ENCODE measurements at places on chromosomes 16 and 17.

DNA sequence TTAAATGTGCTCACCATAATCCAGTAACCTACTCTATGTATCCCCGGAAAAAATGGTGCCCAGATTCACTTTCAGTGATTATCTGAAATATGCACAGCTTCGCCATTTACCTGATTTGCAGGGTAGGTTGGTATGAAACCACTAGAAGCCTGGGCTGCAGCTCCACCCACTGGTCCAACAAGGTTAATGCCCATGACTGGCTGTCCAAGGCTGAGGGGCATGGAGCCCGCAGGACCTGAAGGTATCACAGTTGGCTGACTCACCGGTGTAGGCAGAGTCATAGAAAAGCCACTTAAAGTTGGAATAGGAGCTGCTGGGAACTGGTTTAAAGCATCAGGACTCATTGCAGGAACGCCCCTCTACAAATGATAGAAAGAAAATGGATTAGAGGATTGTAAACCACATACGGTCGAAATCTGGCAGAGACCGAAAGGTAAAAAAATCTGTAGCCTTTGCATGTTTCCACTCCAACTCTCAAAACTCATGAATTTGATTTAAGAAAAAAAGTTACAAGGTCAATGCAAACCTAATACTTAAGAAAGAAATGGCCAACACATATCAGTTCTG lies 38.6 kb downstream of the SYNRG start:
- peak; percentile 80 for DNase-seq

- DNase-seq: no peak
Observed at GRCh38 chr16:2827831-2828520, 2.1 kb upstream of the ZG16B start.

- DNase-seq: no peak
Observed at GRCh38 chr17:14058051-14058450, 11.3 kb upstream of the COX10 start.

DNA sequence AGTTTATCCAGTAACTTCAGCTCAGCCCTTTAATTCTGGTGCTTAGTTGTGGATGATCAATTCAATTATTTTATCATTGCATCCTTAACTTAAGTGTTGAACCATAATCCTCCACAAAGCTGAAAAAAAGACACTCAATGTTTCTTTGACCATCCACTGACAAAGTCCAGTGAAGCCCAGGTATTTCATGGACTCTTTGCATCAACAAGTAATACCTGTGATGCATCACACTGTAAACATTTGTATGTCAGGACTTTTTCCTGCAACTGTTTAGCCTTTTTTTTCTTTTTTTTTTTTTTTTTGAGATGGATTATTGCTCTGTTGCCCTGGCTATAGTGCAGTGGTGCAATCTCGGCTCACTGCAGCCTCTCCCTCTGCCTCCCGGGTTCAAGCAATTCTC lies 6.6 kb upstream of the NFAT5 start:
- DNase-seq: peak; percentile 12

DNA sequence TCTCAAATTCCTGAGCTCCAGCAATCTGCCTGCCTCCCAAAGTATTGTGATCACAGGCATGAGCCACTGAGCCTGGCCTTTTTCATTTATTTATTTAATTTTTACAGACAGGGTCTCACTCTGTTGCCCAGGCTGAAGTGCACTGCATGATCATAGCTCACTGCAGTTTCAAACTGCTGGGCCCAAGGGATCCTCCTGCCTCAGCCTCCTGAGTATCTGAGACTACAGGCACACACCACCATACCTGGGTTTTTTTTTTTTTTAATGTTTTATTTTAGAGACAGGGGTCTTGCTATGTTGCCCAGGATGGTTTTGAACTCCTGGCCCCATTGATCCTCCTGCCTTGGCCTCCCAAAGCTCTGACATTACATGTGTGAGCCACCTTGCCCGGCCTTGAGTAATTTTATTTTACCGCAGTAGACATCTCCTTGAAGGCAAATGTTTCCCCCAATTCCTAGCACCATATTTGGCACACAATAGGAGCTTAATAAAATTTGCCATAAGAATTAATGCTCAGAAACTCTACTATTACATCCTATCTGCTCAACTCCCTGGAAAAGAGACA lies 1.9 kb upstream of the EEF2K start:
- no peak for DNase-seq

- peak; percentile 34 for DNase-seq
Observed at GRCh38 chr17:66855204-66855603, 20.3 kb downstream of the CACNG5 start.

GRCh38 chr16:31052114-31052513 lies 18.8 kb downstream of the STX4 start:
- peak; percentile 59 for DNase-seq

- peak; percentile 27 for DNase-seq
Observed at GRCh38 chr16:67873435-67874370, 851 bp downstream of the EDC4 start.

Measured in DMS53 (cell line).